ENCODE measurements at places on chromosomes 5 and 9.

DNA sequence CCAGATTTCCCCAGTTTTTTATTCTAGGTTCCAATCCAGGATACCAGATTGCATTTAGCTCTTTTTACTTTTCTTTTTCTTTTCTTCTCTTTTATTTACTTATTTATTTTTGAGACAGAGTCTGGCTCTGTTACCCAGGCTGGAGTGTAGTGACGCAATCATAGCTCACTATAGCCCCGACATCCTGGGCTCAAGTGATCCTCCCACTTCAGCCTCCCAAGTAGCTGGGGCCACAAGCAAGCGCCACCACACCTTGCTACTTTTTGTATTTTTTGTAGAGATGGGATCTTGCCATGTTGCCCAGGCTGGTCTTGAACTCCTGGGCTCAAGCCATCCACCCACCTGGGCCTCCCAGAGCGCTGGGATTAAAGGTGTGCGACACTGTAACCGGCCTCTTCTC is 48.4 kb downstream of the GSN start:
- no peak for DNase-seq

- DNase-seq: no peak
These were observed 119.2 kb downstream of the CARTPT start for GRCh38 chr5:71838286-71838685.

DNA sequence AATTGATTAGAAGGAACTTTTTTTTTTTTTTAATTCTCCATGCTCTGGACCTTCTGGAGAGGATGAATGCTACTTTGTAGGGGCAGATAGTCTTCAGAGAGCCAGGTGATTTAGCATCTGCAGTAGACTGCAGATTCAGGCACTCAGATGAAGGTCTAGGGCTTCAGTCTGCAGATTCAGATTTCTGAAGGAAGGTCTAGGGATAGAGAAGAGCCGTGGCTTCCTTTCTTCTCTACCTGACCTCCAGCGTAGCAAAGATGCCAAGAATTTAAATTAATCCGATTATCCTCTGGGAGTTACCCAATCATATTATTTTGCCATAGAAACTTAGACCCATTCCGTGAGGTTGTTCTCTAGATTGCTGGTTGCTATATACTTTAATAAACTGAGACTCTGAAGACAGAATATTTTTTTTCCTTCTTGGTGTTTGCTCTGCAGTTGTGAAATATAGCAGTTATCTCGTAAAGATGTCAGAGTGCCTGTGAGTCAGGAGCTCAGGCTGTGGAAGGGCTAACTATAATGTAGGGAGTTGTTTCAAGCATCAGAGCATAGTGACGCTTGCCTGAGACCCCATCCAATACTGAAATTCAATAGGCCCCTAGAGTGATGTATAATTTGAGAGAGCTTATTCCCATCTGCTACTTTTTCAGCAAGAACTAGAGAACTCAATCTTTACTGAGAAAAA is 132.7 kb upstream of the SLC12A2 start:
- DNase-seq: no peak

DNA sequence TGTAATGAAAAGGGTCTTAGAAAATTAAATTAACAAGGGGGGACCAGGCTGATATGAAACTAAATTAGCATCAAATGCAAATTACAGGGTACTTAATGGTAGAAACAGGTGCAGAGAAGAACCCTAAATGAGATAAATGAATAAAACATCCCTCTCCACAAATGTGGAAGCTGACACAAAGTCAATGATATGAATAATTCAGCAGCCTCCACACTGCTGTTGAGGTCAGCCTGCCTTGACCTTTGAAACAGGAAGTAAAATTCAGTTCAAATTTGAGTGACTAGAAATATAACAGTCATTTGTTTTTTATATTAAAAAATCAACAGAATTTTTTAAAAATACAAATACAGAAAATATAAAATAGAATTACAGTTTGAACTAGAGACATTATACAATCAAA is 40.0 kb downstream of the EBF1 start:
- no peak for DNase-seq

GRCh38 chr5:657570-657969 is 35.6 kb downstream of the TPPP start:
- no peak for DNase-seq

DNA sequence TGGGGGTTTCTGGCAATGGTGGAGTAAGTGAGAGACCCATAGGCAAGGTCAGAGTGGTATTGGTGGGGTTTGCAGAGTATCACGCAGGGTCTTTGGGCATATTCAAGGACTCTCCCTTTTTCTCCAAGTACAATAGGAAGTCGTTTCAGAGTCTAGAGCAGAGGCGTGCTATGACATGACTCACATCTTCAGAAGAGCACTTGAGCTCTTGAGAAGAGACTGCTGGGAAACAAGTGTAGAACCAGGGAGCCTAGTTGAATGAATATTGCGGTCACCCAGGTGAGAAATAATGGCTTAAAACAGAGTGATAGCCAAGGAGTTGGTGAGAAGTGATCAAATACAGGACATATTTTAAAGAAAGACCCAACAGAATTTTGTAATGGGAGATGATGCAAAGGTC is 813.4 kb downstream of the TLE1 start:
- DNase-seq: no peak

- DNase-seq: no peak
These were observed 200.3 kb downstream of the TRPM3 start for GRCh38 chr9:70921136-70921535.

- DNase-seq: no peak
These were observed 53.9 kb downstream of the KCNN2 start for GRCh38 chr5:114415760-114416159.

GRCh38 chr5:25362799-25363198 is 718.0 kb upstream of the CDH10 start:
- DNase-seq: no peak

GRCh38 chr9:79377339-79377855 is 194.4 kb upstream of the TLE4 start:
- no peak for DNase-seq

DNA sequence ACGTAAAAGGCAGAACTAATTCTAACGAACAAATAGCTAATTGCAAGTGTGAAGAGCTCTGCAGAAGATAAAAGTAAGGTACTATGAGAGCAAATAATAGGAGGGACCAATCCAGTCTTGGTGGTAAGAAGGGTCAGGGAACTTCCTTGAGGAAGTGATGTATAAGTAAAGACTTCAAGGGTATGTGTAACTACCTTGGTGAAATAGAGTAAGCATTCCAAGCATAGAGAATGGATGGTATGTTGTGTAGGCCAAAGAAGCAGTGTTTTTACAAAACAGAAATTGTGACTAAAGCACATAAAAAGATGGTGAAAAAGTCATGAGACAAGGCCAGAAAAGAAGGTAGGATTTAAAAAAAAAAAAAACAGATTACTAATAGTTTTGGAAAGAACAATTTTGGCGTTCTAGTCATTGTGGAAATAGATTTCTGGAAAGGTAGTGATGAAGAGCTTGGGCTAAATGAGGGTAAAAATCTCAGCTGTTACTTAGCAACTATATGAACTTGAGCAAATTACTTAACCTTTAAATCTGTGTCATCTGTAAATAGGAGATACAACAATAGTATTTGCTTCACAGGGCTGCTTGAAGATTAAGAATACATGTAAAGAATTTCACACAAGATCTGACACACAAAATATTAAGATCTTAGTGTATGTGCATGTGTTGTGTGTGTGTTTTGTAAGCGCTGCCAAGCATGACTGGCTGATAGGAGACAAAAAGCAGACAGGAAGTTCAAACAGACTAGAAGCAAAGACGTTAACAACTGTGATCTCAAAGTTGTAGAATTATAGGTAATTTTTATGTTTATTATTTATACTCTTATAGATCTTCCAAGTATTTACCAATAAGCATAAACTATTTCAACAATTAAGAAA is 73.5 kb downstream of the NR6A1 start:
- DNase-seq: no peak

- no peak for DNase-seq
These were observed 24.3 kb upstream of the NEURL1B start for GRCh38 chr5:172616730-172617129.

DNA sequence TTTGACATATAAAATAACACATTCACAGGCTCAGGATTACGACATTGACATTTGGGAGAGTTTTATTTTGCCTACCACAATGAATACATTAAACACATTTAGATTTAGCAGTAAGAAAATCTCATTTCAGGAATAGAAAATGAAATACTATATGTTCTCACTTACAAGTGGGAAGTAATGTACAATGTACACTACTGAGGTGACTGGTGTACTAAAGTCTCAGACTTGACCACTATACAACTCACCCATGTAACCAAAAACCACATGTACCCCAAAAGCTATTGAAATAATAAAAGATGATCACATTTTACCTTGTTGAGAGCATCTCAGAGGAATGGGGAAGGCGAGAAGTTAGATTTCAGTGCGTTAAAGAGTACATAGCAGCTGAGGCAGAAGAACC is 1202.4 kb upstream of the SEMA6A start:
- no peak for DNase-seq

- DNase-seq: no peak
These were observed 196.2 kb downstream of the SLCO4C1 start for GRCh38 chr5:102099766-102100331.

DNA sequence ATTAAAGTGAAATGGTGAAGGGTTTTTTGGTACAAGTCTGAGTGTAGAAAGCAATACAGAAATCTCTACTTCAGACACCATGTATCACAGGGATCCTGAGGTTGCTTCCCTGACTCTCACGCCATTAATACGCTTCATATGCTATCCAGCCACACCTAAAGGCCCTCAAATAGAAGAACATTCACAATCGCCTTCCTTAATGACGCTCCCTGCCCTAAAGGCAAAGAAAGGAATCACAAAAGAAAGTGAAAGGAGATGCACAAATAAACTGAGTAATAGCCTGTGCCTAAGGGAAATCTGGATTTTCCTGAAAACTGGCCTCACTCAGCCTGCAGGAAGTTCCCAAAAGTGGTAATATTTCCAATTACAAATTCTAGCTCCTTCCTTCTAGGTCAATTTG is 1002.7 kb upstream of the DMAC1 start:
- no peak for DNase-seq

GRCh38 chr9:6545017-6545691 is 100.4 kb downstream of the GLDC start:
- no peak for DNase-seq

DNA sequence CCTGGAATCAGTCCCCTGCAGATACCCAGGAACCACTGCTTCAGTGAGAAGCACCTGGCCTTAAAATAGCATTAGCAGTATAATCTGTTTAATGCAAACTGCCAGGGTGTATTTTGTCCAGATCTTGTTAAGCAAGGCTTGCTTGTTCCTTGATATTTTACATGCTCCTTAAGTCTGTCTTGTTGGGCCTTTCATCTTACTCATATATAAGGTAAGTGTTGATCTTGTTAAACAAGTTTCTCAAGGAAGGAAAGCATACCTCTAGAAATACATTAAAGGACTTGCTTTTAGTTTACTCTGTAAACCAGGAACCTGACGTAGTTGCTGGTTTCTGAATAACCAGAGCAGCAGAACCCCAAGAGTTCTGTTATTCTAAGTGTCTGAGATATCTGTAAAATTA is 13.7 kb downstream of the HSPA4 start:
- no peak for DNase-seq

DNA sequence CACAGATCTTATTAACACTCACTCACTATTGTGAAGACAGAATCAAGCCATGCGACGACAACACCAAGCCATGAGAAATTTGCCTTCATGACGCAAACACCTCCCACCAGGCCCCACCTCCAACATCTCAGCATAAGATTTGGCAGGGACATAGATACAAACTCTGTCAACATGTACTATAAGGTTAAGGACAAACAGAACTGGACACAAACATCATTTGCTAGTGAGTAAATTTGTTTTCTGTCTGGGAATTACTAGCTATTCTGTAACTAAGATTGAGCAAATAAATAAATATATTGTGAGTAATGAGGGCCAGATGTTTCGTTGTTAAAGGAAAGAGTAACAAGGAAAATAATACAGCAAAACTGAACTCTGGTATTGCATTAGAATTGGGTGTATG is 15.7 kb upstream of the KCNN2 start:
- no peak for DNase-seq

DNA sequence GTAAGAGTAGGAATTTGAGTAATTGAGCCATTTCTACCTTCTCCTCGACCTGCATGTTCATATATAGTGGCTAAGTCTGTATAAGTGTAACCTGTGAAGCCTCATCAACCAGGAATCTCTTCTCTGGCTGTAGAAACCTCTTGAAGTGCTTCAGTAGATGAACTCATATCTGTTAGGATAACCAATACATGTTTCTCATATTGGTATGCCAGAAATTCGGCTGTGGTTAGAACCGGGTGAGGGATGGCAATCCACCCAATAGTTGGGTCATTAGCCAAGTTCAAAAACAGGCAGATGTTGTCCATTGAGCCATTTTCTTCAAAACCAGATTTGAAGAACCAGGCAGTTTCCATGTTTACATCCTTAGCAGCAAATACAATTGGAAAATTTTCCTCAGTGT is 28.9 kb upstream of the GSN start:
- no peak for DNase-seq

DNA sequence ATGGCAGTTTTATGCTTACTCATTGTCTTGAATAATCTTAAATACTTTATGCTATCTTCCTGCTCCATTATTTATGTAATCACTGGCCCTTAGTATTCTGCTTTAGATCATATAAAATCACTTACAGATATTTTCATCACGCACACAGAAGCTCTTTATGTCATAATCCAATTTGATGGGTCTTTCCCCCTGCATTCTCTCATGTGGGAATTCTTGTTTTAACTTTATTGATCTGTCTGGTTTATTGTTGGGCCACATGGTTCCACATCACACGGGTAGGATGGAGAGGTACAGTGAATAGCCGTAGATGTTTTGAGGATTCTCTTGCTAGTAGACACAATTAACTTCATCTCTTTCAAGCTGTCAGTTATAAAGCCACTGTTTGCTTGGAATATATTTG is 27.0 kb downstream of the PLPPR1 start:
- no peak for DNase-seq

DNA sequence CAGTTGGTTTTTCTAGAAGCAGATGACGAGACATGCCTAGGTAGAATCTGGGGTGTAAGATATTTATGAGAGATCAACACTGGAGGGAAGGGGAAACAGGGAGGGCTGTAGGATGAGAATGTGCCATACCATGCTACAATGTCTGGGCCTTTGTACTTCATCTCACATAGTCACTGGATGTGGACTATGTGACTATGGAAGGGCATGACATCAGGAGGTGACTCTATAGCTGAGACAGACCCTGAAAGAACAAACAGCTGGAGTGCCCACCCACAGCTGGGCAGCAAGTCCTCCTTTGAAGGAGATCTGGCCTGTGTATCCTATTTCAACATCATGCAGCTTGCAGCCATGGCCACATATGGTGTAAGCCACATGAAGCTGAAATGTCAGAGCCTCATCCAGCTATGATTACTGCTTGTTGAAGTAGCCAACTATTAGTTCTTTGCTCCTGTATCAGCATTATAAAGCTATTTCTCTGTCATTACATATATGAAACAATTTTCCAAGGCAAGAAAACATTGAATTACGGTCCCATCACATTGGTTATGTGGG is 46.2 kb upstream of the KIF2A start:
- DNase-seq: no peak

GRCh38 chr5:10266839-10267238 is 16.8 kb downstream of the CCT5 start:
- no peak for DNase-seq

GRCh38 chr9:38036359-38037084 is 32.5 kb downstream of the SHB start:
- no peak for DNase-seq

Data from NCI-H510A (cell line).